Activated CD8-positive, alpha-beta memory T cell treated with anti-CD3 and anti-CD28 coated beads, Interleukin-2, amount 10 ng/mL, durations not matched to agents 7 days and 5 days (primary cell): ENCODE measurements at places on chromosomes 12 and 14.

GRCh38 chr12:95096852-95097251, 23.4 kb upstream of the NR2C1 start:
- no peaks in the 10 kb centered on the region for H3K36me3 ChIP-seq
- H3K4me1 ChIP-seq, result no peaks in the 10 kb centered on the region
- H3K4me3 ChIP-seq, result no peak overlapping the region
- H3K27me3 ChIP-seq, result peaks cover 10% of the 10 kb centered on the region
- DNase-seq, result no peak
- no peak overlapping the region for H3K27ac ChIP-seq

DNA sequence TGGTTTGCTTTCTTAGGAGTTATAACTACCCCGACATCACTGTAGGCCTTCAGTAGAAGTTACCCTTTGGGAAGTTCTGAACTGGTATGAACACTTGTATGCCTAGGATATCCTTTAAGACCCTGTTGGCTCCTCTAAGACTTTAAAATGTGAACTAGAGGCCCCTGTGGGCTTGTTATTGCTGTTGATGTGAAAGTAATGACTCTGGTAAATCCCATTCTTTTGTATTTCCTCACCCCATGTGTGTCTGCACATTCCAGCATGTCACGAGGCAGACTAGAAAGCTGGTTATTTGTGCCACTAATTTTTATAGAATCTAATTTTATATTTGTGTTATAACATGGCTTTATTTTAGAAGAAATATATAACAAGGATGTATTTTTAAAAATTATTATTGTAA, 48.9 kb downstream of the SERPINA10 start:
- no peak for DNase-seq
- H3K4me1 ChIP-seq, result no peaks in the 10 kb centered on the region
- H3K36me3 ChIP-seq, result no peaks in the 10 kb centered on the region

- H3K4me1 ChIP-seq, result no peaks in the 10 kb centered on the region
- DNase-seq, result no peak
- peaks cover 2% of the 10 kb centered on the region for H3K27me3 ChIP-seq
- H3K4me3 ChIP-seq, result no peak overlapping the region
- no peaks in the 10 kb centered on the region for H3K36me3 ChIP-seq
- H3K27ac ChIP-seq, result no peak overlapping the region
Observed at GRCh38 chr14:32050878-32051277, 26.2 kb upstream of the ARHGAP5 start.

DNA sequence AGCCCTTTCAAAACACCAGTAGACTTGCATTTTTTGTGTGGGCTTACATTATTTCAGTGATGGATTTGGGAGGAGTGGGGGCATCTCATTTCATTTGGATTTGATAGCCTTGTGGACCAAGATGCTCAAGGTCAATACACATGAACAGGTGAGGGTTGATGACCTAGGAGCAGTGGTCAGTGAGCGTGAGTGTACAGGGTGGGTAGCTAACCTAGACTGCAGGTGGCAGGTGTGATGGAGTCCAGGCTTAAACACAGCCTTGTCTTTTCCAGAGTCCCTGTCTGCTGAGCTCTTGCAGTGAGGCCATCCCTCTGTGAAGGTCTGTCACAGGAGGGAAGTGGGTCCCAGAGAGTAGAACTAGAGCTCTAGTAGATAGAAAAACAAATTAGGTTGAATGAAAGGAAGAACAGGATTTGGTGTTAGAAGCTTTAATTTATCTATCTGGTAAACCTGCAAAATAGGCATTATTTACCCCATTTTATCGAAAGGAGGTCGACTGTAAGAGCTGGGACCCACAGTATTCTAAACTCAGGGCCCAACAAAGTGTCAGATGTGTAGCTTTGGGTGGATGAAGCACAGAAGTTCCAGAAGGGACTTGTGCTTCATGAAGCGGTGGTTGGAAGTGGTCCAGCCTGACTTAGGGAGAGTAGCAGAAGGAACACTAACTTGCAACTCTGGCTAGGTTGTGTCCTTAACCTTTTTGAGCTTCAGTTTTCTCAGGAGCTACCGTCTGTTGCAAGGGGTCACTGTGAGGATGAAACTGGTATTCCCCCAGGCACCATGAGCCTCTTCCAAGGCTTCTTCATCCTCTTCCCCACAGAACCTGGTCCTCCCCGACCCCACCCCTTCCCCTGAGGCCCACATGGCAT, 18.2 kb downstream of the RPS6KL1 start:
- H3K36me3 ChIP-seq, result peaks cover 27% of the 10 kb centered on the region
- H3K27me3 ChIP-seq, result no peaks in the 10 kb centered on the region
- no peak overlapping the region for H3K4me3 ChIP-seq
- peak overlapping the region; percentile 20 for H3K27ac ChIP-seq
- no peaks in the 10 kb centered on the region for H3K4me1 ChIP-seq

DNA sequence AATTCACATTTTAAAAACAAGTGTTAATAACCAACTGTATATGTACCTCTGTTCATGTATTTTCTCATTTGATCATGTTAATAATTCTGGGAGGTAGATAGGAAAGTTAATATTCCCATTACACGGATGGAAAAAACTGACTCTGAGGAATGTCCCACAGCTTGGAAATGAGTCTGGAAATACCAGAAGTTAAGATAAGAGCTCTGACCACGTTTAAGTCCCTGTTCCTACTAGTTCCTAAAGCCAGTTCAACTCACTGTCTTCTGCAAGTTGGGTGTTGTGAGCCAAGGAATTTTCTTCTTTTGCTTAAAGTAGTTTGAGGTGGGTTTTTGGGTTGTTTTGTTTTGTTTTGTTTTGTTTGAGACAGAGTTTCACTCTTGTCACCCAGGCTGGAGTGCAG, 104.5 kb downstream of the TMEM30B start:
- peaks cover 30% of the 10 kb centered on the region for H3K4me1 ChIP-seq
- H3K27ac ChIP-seq, result no peak overlapping the region
- DNase-seq, result no peak
